ENCODE measurements at places on chromosomes 3 and 15.

DNA sequence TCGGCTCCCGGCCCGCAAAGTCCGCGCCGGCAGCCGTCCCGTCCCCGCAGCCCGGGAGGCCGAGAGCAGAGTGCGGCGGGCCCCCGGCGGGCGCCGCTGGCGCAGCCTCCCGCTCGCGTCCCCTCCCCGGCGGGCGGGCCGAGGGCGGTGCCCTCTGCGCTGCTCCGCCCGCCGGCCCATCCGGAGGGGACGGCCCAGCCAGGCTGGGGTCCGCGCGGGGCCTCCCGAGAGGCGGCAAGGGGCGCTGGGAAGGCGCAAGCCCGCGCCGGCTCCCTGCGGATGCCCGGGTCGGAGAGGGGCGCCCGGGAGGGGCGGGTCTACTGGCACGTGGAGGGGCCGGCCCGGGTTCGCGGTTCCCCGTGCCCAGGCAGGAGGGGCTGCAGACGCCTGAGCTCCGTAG lies at the start of the genes CLCN2 and POLR2H:
TSS of gene CLCN2 (minus strand) at position 74 of the 400 bp plus-strand sequence. CDS start 126 bp downstream, outside the sequence.
TSS of gene POLR2H (plus strand) at position 179 of the 400 bp plus-strand sequence. CDS start 1,783 bp downstream, outside the sequence.
- no peak for DNase-seq

DNA sequence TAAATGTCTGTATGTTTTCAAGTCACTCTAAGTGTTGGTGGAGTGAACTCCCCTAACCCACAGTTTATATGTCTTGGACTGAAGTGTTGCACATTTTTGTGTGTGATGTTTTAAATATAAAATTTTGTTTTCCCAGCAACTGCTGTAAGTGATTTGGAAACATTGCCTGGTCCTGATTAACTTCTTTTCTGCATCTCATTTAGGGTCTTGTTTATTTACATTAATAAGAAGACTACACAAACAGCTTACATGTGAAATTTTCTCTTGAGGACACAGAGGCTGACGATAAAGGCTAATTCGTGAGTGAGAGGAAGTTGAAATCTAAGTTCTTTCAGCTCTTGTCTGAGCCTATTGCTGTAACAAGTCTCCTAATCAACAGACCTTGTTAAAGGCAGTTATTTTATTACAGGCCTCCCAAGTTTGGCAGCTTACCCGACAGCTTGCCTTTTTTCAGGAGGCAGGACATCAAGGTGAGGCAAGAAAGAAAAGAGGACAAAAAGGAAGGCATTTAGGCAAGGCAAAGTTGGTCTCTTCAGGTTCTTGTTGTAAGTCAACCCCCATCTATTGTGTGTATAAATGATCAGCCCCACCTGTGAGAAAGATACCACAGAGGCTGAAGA lies 177.7 kb upstream of the NR2E3 start:
- DNase-seq = no peak

GRCh38 chr3:160673188-160673587 lies 3.8 kb upstream of the ARL14 start:
- no peak for DNase-seq

- DNase-seq = no peak
Measured at GRCh38 chr15:93049914-93050578, 39.0 kb downstream of the RGMA start.

- DNase-seq = no peak
Measured at GRCh38 chr15:69392352-69392751, 21.8 kb upstream of the KIF23 start.

DNA sequence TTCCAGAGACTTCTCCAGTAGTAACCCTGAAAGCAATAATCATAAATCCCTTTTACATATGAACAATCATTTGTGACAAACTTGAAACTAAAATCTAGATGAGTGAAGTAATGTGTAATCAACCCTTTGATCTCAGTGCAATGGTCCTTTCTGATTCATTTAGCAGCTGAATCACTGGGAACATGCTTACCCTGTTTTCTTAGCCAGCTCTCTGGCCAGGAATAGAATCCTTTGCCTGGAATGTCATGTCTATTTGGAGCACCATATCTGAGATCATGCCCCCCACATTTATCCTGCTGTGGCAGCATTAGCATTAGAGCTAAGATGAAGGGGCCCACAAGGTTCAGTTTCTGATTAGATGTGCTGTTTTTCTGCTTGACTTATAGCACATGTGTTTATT lies 309.8 kb downstream of the OXSM start:
- DNase-seq = no peak

DNA sequence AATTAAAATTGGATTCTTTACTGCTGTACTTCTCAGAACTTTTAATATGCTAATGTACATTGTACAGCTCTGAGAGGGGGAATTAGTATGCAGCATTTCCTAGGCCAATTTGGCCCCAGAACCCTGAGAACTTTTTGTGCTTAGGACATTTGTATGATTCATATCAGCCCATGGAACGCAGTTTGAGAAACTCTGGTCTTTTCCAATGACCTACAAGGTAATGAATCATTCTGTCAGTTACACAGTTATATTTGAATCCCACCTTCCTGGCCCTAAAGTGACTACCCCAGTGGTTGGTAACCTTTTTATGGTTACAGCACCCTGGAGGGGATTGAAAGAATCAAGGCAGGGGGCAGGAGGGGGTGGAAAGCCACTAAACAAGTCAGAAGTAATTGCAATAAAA lies 25.6 kb upstream of the KBTBD12 start:
- DNase-seq = no peak

- no peak for DNase-seq
Measured at GRCh38 chr3:64945171-64945729, 257.4 kb upstream of the ADAMTS9 start.

DNA sequence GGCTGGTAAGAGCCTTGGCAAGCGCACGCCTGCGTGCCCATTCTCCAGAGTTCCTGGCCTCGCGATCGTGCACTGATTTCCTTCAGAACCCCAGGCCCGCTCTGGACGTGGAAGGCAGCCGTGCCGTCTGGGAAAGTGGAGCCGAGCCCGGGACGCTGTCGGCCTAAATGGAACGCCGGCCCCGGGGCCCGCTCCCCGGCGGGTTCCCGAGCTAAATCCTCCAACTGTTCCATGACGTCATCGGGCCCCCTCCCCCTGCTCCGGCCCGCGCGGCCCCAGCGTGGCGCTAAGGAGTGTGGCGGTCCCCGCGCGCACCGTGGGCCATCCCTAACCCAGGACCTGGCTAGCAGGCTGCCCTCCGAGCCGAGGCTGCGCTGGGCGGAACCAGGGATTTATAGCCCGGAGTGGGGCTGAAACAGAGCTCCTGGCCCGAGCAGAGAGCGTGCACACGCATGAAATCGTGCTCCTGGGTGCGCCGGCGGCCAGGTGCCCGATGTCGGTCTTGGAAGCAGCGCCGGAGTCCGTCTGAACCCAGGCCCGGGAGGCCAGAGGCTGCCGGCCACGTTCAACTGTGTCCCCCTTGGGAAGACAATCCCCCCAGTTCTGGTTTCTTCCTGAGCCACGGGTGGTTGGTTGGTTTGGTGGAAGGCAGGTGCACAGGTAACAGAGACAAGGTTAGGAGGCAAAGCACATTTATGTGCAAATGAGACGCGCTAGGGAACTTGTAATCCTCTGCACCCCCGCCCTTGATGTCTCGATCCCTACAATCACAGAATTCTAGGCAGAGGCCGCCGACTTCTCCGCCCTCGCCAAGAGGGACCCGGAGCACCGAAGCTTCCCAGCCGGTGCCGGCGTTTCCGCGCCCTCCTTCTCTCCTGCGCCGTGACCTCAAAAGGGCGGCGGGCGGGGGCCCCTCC lies 84.9 kb upstream of the ETV5 start:
- DNase-seq = no peak

- peak; percentile 95 for DNase-seq
Measured at GRCh38 chr15:84653910-84654688, at the start of gene WDR73. Gene WDR73 (minus strand): TSS chr15:84654283. CDS start chr15:84654274, 9 bp downstream.

DNA sequence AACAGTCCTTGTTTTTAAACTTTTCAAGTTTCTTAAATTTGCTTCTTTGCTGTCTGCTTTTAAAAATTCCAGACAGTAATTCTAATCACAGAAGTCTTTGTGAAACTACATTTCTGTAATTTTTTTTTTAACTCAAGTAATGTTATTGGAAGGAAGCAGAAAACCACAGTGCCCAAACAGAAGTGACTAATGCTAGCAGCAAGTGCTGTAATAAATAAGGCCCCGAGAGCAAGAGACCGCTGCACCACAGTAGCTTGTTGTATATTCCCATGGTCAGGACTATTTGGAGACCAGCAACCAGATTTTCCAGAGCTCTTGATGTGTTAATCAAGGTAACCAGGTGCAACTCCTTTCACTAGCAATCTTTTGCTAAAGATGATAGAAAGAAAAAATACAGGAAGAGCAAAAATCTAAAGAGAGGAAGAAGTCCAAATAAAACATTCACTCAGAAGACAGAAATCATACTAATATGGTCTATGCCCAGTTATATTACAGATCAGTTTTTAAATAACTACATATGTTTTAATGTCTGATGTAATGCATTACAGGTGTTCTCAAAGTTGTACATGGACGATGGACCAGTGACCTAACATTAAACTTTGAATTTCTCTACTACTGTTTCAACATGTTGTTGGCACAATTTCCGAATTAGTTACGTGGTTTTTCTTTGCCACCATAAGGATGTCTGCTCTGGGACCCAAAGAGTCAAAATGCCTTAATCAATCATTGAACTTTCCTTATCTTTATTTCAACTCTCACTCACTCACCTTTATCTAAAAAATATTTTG lies 36.4 kb downstream of the WWTR1 start:
- DNase-seq = no peak

- no peak for DNase-seq
Measured at GRCh38 chr15:82730022-82730530, 20.4 kb upstream of the AP3B2 start.

- DNase-seq = no peak
Measured at GRCh38 chr3:128617270-128617556, 33.4 kb downstream of the RPN1 start.

- DNase-seq = no peak
Measured at GRCh38 chr3:126963261-126964190, 19.4 kb upstream of the PLXNA1 start.
